ENCODE measurements at places on chromosomes 3 and 15.

- DNase-seq: no peak
Observed at GRCh38 chr15:40069178-40070165, 30.5 kb upstream of the SRP14 start.

GRCh38 chr3:59555593-59556315 is 505.9 kb upstream of the CFAP20DC start:
- DNase-seq: no peak

GRCh38 chr15:66941108-66941711 is 124.2 kb upstream of the SMAD3 start:
- DNase-seq: no peak

GRCh38 chr3:69762768-69763229 is 23.5 kb downstream of the MITF start:
- no peak for DNase-seq

DNA sequence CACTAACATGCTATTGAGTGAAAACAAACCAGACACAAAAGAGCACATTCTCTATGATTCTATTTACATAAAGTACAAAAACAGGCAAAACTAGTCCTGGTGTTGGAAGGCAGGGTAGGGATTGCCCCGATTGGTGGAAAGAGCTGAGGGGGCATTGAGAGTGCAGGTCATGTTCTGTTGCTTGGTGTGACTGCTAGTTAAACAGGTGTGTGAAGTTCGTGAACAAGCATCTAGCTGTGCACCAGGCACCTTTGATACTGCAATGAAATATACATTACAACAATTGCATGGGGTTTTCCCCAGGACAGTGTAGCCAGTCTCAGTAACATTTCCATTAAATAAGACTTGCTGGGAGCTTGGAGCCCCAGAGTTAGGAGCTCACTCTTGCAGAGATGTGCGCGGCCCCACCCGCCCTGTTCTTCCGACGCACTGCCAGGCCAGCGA is 26.3 kb upstream of the THRB start:
- DNase-seq: no peak
